Mesenteric fat pad (tissue), 1 donor: ENCODE measurements at places on chromosomes 3 and 15.

GRCh38 chr3:132787616-132788300, 65.5 kb upstream of the NPHP3 start:
- no peak for DNase-seq

DNA sequence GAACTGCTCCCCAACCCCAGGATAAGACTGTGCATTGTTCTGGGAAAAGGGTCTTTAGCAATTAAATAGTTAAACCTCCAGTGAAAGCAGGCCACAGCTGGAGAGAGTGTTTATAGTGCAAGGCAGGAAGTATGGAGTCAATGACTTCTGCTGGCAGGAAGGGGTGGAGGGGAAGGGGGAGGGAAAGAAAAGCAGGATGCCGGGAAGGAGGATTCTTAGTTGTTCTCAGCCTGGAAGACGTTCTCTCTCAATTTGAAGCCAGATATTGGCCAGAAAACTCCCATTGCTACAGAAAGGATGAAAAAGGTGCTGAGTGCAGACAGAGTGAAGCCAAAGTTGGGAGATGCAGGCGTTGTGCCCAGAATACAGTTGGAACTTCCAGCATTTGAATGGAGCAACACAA, 35.7 kb upstream of the ACTL6A start:
- no peak for DNase-seq

- no peak for DNase-seq
Measured at GRCh38 chr3:23734481-23734880, 71.3 kb upstream of the UBE2E1 start.

GRCh38 chr3:20072422-20072821, 32.2 kb downstream of the KAT2B start:
- DNase-seq = no peak

DNA sequence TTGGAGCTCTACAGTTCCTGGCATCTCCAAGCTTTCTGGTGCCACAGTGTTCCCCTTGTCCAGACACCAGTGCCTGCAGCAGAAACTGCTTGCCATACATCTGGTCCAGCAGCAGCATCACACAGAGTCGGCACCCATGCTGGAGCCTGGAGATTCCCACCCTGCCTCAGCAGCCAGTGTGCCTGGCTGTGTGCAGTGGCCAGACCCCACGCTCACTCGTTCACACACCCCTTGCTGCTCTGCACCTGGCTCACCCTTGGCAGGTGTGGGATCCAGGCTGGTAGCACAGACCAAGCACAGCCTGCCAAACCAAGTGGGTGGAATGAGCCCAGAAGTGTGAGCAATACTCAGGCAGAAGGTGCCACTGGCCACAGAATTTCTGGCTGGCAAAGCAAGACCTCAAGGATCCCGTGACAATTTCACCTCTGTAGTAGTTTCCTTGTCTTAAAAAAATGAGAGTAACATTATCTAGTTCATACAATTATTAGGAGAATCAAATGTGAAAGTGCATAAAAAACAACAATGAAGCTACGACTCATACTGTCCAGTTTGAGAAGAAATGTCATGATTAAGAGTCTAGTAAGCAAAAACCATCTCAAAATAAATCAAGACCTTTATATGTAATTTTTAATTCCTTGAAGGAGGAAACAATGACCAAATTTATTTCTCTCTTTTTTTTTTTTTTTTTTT, 22.9 kb upstream of the ZBED2 start:
- no peak for DNase-seq

- peak; percentile 28 for DNase-seq
Measured at GRCh38 chr3:50657816-50658215, 16.9 kb upstream of the DOCK3 start.

DNA sequence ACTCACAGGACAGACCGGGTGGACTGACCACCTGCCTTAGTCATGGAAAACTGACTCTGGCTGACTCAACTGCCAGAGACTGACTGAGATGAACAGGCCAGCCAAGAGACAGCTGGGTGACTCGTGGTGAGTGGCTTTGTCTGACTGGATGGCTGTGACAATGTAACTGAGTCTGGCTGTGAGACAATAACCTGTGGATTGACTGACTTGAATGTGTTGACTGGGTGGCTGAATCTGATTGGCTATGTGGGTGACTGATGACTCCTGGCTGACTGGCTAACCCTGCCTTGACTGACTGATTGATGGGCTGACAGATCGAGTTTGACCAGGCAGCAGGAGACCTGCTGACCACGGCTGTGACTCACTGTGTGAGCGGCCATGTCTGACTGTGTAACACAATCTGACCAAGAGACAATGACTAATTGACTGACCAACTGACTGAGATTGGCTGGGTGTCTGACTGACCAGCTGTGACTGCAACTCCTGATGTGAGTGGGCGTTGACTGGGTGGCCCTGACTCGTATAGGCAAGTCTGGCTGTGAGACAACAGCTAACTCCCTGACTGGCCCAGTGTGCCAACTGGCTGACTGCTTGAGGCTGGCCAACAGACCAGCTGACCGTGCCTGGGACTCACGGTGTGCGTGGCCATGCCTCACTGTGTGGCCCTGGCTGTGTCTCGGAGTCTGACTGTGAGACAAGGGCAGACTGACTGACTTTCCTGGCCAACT, 509.1 kb downstream of the SHQ1 start:
- DNase-seq = peak; percentile 89

DNA sequence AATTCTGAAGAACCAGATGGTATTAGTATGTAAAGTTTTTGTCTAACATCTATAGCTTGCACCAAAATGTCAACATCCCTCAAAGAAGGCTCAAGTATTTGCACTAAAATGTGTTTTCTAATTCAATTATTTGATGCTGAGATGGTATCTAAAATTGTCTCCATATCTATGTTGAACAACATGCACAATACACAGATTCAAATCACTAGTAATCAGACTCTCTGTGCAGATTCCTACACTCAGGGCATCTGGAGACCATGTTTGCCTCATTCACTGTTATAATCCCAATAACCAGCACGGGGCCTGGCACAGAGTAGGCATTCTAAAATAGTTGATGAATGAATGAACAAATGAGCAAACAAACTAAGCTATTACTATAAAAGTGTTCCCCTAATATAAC, 2.6 kb downstream of the FILIP1L start:
- no peak for DNase-seq

DNA sequence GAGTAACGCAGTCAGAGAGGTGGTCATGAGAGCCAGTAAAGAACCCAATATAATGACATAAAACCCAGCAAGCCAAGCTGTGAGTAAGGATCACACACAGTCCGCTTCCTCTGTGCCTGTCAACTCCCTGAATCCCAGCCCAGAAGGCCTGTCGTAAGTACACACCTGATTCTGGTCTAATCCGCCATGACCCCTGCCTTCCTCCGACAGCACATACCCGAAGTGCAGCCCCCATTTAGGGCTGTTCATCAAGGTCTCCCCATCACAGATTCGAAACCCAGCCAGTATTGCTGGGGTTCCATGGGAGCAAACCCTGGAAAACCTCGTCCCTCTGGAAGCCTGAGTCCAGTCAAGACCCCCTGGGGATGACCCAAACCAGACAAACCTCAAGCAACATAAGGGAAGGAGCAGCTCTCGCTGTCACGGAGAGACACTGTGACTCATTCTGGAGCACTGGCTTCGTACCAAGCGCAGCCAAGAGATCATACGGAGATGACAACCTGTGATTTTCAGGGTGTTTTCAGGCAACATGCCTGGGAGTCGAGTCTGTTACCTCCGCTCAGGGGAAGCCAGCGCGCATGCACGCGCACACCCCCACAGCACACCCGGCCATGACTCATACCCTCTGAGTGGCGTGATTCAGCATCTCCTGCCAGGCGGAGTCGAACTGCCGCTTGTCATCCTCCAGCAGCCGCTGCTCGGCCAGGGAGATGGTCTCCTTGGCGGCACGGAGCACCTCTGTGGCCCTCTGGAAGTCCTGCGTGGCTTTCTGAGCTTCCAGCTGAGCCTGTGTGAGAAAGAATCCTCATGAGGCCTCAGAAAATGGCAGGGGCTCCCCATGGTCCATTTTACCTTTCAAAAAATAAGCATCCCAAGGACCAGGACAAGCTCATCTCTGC, 63.0 kb downstream of the SH3BP5 start:
- DNase-seq = peak; percentile 94

DNA sequence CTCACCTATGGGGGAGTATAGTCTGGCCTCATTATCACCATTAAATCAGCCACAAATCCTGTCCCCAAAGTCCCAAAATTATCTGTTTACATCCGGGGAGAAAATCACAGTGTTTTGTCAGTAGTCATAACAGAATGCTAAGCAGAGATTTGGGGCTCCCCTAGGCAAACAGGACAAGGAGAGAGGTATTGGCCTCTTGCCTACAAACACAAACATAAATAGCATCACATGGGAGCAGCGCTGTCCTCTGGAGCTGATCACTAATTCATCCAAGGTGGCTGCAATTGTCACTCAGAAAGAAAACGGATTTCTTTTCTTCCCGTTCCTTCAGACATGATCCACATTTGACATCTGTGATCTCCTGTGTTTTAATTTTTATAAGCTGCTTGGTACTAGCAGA, 1028.1 kb downstream of the NTRK3 start:
- DNase-seq = no peak

DNA sequence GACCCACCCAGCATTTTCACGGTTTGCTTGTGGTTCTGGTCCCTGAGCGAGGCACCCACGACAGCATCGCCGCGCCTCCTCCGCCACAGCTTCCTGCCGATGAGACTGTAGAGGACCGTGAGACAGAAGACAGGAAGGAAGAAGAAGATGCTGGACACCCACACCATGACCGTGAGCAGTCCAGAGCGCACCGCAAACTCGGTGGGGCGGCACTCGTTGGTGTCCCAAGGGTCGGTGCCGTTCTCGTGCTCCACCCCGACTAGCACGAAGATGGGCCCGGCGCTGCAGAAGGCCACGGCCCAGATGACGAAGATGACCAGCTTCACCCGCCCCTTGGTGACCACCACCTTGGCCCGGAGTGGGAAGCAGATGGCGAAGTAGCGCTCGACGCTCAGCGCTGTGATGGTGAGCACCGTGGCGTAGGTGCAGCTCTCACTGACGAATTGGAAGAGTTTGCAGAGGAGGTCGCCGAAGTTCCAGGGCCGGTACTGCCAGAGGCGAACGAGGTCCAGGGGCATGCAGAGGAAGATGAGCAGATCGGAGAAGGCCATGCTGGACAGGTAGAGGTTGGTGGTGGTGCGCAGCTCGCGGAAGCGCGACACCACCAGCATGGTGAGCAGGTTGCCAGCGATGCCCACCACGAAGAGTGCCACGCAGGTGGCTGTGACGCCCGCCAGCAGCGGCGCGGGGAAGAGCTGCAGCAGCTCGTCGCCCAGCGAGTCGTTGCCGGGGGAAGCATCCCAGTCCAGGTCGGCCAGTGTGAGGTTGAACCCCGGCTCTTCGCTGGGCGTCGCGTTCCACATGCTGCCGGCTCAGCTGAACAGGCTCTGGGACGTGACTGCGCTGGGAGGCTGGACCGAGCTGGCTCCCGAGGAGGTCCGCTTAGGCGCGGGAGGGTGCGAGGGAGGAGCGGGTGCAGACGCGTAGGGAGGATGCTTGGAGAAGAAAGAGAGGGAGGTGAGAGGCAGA, at the start of gene GHSR:
TSS of gene GHSR (minus strand) at position 846 of the 969 bp plus-strand sequence. CDS start at position 803, 43 bp downstream.
- no peak for DNase-seq

GRCh38 chr15:29182590-29182989, 87.0 kb downstream of the NSMCE3 start:
- DNase-seq = no peak

DNA sequence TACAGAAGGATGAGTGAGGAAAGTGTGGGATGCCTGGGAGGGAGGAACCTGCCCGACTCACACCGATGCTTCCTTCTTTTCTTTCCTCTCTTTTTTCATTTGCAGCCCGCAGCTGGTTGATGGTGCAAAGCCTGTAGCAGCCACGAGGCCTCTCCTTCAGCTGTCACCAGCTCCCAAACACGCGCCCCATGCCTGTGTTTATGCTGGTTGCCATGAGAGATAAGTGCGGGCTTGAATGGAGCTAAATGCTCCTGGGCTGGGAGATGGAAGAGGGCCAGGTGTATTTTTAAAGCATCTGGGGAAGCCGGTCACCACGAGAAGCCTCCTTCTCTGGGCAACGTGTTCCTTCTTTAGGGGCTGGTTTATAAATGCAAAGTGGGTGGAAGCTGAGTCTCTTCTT, 9.3 kb downstream of the COLQ start:
- no peak for DNase-seq

- no peak for DNase-seq
Measured at GRCh38 chr15:67549736-67550135, 7.2 kb downstream of the MAP2K5 start.

GRCh38 chr15:35696767-35697231, 150.8 kb upstream of the DPH6 start:
- no peak for DNase-seq

DNA sequence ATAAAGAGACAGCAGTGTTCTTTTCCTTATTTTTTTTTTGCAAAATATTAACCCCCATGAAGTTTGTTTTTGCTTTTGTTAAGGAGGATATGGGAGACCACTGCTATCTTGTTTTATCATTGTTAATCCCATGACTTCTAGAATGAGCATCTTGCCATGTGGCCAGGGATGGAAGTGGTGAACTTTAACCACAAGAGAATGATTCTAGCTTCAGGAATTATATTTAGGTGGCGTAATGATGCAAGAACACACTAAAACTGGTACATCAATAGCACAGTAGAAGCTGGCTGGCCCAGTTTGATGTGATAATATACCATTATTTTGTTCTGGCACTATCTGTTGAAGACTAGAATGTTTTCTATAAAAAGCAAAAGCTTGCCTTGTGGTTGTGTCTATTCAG, 720.9 kb downstream of the GRM7 start:
- DNase-seq = no peak

- DNase-seq = no peak
Measured at GRCh38 chr15:72907733-72908132, 124.2 kb upstream of the ADPGK start.

DNA sequence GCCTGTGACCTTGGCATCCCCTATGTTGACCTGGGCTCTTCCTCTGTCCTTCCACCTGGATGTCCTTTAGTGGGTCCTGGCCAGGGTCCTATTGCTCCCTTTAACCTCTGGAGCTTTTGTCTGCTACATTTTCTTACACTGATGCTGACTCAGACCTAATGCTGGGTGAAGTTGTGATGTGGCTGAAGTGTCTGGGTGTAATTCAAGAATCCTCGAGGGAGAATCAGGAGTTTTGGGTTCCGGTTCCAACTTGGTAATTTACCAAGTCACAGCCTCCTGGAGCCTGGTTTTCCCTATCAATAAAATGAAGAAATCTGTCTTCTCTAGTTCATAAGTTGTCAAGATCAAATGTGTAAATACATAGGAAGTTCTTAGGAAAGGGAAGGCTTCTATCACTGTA, 25.6 kb downstream of the CEP19 start:
- no peak for DNase-seq

- no peak for DNase-seq
Measured at GRCh38 chr15:22961762-22962161, 18.4 kb downstream of the CYFIP1 start.
